ENCODE measurements at places on chromosomes 6 and 20.

DNA sequence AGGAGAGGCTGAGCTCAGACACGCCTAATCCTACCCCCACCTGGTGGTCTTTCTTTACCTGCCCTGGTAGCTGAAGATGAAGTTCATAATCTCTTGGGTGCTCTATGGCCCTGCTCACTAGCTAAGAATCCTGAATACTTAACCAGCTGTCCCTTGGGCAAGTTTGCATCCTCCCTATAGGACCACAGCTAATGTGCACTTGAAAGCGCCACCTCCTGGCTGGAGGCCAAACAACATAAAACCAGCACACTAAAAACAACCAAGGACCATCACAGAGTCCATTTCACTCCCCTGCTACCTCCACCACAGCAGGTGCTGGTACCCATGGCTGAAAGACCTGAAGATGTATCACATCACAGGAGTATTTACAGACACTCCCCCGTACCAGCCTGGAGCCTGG is 155.5 kb upstream of the SLC24A3 start:
- DNase-seq, result no peak

GRCh38 chr6:20669571-20670314 is 135.5 kb downstream of the CDKAL1 start:
- DNase-seq, result no peak

- DNase-seq, result no peak
Measured at GRCh38 chr20:18657575-18657974, 69.7 kb downstream of the DTD1 start.

- DNase-seq, result peak; percentile 38
Measured at GRCh38 chr6:22320750-22321149, 23.9 kb upstream of the PRL start.

DNA sequence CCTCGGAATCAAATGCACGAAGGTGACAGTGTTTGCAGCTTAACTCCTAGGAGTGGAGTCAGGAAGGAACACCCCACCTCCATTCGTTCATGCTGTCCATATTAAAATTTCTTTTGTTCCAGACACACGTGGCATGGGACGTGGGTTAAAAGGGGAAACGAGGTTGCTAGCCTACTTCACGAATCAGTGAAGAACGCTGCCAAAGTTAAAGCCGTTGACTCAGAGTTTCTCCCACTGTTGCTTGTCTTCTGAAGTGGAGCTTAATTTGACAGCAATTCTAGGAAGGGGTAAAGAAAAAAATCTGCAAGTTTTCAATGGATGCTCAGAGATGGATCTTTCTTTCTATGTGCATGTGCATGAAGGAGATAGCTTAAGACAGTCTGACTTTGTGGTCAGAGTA is 499.1 kb downstream of the CD83 start:
- DNase-seq, result no peak

GRCh38 chr20:16587066-16587465 is 13.8 kb upstream of the KIF16B start:
- no peak for DNase-seq

GRCh38 chr6:36120539-36120938 is 9.8 kb upstream of the MAPK13 start:
- DNase-seq, result peak; percentile 28

DNA sequence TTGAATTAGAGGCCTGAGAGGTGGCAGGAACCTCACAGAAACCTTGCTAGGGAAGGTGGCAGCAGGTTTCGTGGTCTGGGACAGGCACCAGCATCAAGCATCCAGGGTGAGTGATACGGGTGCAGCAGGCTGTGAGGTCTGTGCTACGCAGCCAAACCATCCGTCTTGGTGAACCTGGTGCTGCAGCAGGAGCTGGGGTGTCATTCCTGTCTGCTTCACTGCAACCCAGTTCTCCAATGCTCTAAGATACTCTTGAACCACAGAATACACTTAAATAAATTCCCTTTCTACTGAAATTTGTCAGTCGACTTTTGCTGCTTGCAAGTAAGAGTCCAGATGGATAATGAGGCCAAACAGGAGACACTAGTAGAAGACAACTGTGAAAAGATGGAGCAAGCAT is 9.7 kb upstream of the CBLN4 start:
- no peak for DNase-seq

- no peak for DNase-seq
Measured at GRCh38 chr6:148848915-148849314, 102.1 kb downstream of the UST start.

GRCh38 chr6:97231911-97232310 is 51.1 kb downstream of the MMS22L start:
- DNase-seq, result no peak

- no peak for DNase-seq
Measured at GRCh38 chr20:31496761-31497295, 17.4 kb upstream of the HM13 start.
